DND-41 (cell line): ENCODE measurements at places on chromosomes 5 and 9.

DNA sequence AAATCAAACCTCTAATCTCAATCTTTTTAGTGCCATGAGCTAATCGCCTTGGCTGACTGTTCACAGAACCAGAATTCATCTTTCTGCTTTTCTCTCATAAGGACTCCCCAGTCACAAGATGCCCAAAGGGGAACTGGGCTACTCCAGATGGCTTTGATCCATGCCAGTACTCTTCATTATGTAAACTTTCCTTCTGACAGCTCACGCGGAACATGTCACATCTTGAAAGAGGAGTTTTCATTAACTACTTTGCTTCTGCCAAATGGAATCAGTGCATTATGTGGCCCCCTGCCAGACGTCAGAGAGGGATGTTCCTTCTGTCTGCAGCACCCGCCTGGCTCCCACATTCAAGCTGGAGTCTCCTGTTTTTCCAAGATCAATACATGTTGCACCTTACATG is 142.1 kb upstream of the NMUR2 start:
- no peak for DNase-seq

DNA sequence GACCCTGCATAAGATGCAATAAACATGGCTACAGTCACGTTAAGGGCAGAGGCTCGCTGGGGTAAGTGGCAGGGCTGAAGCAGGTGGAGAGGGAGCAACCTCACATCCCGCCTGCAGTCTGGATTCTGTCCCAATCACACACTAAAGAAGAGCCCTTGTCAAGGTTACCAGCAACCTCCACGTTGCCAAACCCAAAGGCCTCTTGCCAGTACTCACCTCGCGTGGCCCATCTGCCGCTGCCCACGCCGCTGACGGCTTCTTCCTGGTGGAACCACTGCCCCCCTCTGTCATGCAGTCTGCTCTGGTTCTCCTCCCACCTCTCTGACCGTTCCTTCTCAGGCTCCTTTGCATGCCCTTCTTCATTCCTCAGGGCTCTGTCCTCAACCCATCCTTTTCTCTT is 8.8 kb downstream of the AQP7 start:
- no peak for DNase-seq

DNA sequence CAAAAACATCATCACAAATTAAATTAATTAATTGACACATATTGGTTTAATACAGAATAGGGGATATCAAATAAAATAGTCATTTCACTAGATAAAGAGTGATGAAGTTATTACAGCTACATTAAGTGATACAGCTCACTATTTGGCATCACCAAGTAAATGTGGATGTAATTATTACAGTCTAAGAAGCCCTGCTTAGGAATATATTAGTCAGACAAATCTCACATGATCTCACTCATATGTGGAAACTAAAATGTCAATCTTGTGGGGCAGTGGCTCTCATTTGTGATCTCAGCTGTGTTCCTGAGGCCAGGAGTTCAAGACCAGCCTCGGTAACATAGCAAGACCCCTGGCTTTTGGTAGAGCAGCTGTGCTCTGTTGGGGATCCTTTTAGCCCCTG is 233.4 kb upstream of the RGMB start:
- DNase-seq = no peak

DNA sequence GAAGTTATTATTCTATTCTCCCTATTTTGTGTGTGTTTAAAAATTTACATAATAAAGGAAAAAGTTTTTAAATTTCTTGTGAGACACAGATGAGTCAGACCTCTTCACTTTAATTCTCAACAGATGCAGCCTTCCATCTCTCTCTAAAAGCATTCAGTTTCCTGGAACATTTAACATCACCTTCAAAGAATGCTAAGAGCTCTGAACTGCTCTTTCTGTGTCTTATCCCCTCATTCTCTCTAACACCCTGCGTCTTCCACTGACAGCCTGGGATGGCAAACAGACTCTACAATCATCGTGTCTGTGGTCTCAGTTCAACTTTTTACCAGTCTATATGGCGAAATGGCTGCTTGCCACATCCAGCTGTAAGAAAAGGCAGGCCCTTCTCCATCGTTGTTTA is 173.0 kb downstream of the HINT1 start:
- no peak for DNase-seq

DNA sequence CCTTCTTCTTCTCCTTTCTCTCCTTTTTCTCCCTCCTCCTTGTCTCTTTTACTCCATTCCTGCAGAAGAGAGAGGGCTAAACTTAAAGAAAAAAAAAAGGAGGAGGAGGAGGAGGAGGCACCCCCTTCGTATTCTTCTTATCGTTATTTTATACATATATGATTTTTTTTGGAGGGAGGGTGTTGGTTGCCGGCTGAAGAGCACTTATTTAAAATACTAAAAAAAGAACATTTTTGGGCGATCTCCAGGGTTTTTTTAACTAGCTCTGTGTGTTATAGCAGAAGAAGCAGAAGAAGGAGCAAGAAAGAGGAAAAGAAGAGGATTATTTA is 381 bp downstream of the NR2F1 start:
- DNase-seq = no peak

DNA sequence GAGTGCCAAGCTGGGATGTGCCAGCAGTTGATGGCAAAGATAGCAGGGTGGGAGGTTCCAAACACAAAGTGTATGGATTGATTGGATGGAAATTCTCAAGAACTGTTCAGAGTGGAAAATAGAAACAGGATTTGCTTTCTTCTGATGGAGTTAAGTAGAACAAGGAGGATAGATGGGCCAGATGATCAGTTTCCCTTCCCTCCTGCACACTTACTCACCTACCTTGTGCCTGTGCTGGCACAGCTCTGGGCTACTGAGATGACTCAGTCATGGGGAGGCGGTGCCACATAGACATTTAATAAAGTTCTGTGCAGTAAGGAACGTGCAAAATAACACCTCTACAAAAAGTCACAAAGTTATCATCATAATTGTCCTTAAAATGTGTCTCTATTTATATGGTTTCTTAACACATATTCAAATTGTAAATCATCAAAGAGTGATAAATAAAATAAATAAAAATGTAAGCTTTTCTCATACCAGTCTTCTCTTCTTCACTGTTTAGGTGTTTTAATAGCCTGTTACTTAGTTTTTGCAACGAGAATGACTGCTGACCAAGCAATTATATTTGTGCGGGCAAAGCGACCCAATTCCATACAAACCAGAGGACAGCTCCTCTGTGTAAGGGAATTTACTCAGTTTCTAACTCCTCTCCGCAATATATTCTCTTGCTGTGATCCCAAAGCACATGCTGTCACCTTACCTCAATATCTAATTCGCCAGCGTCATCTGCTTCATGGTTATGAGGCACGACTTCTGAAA is 12.7 kb downstream of the PTPDC1 start:
- no peak for DNase-seq

- DNase-seq = no peak
These were observed 1.5 kb downstream of the SV2C start for GRCh38 chr5:76084496-76085242.

GRCh38 chr9:105693435-105694189 is 729 bp upstream of the TMEM38B start:
- DNase-seq = no peak

GRCh38 chr9:80467632-80468031 is 895.9 kb downstream of the TLE4 start:
- no peak for DNase-seq

DNA sequence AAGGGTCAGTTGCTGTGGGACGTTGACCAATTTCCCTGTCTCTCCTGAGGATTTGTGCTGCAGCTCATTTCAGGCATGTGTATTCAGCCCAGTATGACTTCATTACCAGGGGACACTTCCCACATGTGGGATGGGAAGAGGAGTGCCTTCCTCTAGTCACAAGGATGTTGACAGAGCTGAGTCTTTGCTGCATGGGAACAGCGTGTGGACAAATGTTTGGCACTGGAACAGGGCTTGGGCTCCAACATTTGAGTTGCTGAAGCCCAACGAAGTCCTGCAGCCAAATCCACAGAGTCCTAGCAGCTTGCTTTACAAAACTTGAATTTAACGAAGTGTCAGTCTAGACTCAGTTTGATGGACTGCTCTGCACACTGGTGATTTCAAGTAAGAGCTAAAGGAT is 283.2 kb downstream of the SH3GL2 start:
- DNase-seq = no peak

DNA sequence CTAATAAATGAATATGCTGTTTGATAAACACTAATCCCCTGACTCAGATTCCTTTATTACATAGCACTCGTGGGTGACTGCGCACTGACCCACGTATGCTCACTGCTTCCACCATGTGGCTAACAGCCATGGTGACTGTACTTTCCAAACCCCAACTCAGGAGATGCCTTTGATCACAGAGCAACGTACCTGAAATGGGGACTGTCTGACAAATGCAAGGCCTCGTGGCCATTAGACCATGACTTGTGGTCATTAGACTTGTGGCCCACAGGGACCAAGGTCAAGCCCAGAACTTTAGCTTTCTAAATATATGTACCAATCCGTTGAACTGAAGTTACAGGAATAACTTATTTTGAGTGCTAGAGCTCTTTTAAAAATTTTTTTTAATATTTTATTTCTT is 46.6 kb downstream of the CYFIP2 start:
- peak; percentile 64 for DNase-seq

- DNase-seq = no peak
These were observed 85.7 kb downstream of the PTPDC1 start for GRCh38 chr9:94169968-94170367.

DNA sequence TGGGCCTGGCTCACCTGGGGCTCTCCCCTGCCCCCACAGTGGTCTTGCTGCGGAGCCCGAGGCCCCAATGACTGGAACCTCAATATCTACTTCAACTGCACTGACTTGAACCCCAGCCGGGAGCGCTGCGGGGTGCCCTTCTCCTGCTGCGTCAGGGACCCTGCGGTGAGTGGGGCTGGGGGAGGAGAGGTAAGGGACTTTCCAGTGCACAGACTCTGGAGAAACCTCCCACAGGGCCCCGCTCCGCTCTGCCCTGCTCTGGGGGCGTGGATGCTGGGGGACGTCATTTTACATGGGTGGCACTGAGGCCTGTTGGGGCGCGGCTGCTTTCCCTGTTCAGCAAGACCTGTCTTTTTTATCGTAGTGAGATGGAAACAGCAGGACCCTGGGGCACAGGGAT is 7.6 kb downstream of the TSPAN17 start:
- DNase-seq = no peak

- no peak for DNase-seq
These were observed 40.1 kb upstream of the FCN2 start for GRCh38 chr9:134840511-134840910.

- DNase-seq = no peak
These were observed 20.1 kb downstream of the CXXC5 start for GRCh38 chr5:139668064-139668880.
